ENCODE measurements at places on chromosomes 7 and 10.

DNA sequence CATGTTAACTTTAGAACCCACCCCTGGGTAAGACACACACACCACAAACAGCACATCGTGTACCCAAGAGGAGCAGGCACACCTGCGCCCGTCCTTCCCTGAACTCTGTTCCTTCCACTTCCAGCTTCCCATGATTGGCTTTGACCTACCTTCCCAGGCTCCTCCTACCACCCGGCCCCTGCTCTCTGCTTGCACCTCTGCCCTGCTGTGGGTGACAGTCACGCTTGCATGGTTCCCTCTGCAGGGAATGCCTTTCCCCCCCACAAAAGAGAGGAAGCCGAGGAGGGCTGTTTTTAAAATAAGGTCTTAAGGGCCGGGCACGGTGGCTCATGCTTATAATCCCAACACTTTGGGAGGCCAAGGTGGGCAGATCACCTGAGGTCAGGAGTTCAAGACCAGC, 16.4 kb downstream of the SFXN4 start:
- DNase-seq: no peak

DNA sequence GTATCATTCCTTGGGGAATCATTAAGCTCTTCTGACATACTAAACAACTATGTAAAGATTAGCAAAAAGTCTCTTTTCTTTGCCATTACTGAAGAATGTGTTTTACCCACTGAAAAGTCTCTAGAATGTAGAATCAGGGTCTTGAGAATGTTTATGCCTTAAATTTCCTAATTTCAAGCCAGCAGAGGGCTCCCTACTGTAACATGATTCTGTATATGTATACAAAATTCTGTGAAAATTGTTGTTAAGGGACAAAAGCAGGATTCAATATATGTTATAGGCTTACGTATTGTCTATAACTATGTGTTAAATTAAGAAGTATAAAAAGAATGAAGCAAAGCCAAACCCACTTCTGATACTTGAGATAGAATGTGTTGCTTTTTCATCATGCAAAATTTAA, 296.9 kb upstream of the DGKB start:
- no peak for DNase-seq

DNA sequence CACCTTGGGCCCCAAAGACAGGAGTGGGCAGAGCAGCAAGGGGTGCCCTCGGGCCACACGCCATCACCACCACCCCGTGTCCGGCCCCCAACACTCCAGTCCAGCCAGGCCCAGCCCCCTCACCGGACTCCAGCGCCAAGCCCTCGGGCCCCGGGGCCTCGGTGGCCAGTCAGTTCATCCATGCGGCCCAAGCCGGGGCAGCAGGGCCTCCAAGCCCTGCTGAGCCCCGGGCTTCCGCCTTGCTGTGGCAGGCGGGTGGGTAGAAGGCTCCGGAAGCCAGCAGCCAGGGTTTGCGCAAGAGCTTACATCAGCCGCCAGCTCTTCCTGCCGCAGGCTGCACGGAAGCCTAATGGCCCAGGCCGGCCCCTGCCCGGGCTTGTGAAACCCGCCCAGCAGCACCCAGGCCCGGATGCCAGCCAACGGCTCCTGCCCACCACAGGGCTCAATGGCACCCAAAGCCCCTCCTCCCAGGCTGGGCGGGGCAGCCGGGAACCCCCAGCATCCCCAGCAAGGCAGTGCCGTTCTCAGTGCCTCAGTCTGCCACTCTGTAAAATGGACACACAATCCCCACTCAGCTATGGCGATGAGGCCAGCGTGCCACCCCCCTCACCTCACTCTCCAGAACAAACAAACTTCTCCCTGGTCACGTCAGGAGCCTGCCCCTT, 26.5 kb downstream of the TNRC18 start:
- peak; percentile 77 for DNase-seq

DNA sequence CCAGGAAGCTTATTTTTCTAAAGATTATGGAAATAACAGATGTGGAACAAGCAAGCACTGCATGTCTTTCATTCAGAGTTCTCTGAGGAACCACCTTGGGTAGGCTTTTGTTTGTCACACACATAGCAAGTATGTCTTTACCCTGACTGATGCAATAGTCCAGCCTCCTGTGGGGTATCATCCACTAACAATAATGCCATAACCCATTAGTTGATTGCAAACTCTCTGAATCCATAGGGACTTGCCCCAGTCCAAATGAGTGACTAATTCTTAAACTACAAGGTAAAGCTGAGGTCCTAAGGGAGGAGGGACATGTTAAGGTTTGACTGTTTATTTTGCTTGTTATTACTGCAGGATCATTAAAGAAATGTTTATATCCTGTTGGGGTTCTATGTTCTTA, 151.4 kb upstream of the PRPS1L1 start:
- no peak for DNase-seq

DNA sequence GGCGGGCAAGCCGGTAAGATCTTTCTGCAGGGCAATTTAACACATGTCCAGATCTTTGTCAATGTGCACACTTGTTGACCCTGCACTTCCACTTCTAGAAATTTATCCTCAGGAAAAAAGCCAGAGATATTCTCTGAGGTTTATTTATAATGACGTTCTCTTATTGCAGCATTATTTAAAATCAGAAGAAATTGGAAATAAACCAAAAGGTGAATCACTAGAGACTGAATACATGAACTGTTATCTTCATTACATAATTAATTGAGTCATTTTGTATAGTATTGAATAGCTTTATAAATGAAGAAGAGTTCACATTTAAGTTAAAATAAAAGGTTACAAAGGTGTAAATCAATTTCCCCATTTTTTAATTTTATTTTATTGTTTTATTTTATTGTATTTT, 16.3 kb upstream of the SAR1A start:
- no peak for DNase-seq

DNA sequence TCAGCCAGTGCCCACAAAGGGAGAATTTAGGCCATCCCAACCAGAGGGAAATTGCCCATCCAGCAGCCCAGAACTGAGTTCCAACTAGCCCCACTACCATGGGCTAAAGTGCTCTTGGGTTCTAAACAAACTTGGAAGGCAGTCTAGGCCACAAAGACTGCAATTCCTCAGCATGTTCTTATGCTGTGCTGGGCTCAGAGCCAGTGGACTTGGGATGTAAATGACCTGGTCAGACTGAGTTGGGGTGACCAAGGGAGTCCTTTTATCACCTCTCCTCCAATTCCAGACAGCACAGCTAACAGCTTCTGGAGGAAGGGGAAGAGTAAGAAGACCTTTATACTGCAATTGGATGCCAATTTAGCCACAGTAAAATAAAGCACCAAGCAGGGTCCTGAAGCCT, 607.2 kb upstream of the KCND2 start:
- no peak for DNase-seq

DNA sequence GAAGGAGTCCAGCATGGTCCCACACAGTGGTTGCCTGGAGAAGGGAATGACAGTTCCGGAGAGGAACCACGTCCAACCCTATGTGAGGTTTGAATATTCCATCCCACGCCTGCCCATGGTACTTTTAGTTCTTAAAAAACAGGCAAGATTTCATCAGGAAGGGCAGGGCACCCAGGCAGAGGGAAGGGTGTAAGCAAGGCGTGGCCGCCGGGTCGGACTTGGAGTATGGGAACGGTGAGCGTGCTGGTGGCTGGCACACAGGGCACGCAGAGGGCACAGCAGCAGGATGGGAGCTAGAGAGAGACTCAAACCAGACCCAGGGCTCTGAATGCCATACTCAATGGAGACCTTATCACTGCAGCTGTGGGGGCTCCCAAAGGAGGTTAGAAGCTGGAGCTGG, 34.3 kb downstream of the FAM53B start:
- DNase-seq: no peak

DNA sequence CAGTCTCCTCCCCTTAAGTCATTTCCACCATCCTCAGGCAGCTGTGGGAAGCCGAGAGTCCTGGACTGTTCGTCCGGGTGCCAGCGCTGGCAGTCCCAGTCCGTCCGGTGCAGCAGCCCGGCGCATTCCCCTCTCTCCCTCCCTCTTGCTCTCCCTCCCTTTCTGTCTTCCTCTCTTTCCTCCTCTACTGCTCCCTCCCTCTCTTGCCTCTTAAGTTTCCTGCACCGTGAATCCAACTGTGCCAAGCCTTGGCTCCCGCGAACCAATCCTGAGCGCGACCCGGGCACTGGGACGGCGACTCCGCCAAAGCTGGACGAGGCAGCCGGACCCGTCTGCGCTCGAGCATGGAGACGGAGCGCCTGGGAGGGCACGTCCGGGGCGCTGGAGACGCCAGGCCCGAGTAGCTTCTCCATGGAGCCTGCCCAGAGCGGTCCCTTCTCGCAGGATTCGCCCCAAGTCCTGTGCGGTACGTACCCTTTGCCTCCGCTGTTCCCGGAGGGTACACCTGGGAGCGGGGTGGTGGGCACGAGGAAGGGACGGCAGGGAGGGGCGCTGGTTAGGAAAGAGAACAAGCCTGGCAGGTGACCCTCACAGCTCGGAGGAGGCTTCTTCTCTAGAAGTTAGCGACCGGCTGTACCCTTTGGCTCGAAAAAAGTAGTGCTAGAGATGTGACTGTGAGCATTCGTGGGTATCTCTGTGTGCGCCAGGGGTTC, 1.0 kb downstream of the NXPH1 start:
- no peak for DNase-seq

DNA sequence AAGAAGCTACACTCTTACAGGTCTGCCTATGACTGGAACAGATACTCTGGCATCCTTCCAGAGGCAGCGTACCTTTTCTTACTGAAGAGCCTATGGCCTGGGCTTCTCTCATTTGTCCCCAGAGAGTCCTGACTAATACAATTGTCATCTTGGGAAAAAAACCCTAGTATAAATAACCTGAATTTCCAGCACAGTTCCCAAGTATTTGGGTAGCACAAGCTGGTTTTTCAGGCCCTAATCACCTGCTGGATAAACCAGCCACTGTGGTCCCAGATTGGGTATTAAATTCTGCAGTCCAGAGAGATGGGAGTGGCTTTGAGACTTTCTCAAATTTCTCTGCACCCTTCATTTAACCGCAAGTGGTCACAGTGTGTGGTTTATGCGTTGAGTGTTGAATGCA, 186.8 kb upstream of the NEBL start:
- no peak for DNase-seq

DNA sequence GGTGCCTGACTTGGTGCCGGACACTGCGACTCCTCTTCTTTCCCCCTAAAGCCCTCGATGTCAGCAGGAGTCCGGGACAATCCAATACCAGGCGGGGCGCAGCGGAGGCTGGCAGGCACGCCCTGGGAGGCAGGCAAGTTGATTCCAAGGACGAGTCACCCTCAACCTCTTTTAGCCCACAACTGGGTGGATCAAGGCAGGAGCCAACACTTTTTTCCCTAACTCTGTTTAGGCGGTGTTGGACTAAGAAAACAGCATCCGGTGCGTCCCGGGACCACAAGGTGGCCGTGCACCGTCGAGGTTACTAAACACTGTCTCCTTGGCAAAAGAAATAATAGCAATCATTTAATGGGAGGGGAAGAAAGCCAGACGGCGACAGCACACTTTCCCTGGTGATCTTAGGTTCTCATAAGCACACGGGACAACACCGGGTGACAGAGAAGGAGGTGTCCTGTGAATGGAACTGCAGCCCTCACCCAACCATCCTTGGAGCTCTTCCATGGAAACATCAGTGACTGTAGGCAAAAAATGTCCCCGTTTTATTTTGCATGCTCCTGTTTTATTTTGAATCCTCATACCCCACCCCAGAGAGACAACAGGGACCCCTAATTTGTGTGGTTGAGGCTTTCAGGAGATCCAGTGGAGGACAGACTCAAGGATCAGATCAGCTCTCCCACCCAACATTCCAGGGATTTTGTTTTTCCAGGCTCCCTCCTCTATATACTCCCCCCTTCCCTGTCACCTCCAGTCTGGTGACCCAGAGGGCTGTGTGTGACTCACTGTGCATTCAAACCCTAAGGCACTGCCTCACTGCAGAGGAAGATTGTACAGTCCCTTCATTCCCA, 1.3 kb upstream of the CALCR start:
- DNase-seq: no peak

GRCh38 chr7:26580711-26581110, 283.7 kb downstream of the SKAP2 start:
- DNase-seq: no peak

GRCh38 chr10:26503911-26504310, 65.8 kb downstream of the APBB1IP start:
- DNase-seq: no peak

- no peak for DNase-seq
Measured at GRCh38 chr7:43700646-43701499, 28.4 kb downstream of the COA1 start.

DNA sequence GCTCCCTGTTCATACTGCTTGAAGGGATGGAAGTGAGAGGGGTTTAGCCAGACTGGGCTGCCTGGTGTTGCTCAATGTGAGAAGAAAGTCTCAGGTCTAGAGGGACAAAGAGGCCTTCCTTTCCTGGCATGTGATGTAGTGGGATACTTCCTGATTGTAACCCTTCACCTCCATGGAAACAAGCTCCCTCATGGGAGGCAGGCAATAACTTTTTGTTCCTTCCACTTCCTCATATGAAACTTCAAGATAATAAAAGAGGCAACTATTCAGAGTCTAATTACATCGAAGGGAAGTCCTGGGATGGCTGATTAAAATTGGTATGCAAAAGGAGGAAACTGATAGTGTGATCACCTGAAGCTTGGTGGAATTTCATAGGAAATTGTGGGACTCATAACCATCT, 84.1 kb upstream of the ETV1 start:
- no peak for DNase-seq

GRCh38 chr7:104106108-104106905, 101.5 kb downstream of the ORC5 start:
- no peak for DNase-seq

DNA sequence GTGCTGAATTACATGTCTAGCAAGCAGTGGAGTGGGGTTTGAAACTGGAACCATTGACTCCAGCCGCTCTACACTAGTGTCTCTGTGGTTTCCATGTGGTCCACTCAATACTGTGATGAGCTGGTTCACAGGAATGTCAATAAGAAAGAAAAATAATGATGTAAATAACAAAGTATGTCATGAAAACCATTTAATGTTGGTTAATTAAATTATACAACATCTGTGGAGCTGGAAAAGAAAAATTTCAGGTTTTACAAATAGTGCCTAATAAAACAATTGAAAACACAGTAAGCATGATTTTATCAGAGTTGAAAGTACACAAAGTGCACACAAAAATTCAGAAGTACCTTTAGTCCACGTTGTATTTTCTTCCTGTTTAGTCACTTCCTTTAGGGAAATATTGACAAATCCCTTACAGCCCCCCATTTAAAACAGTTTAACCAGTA, 28.7 kb upstream of the NAMPT start:
- no peak for DNase-seq

GRCh38 chr7:43568529-43568928, 14.4 kb upstream of the STK17A start:
- no peak for DNase-seq

- DNase-seq: no peak
Measured at GRCh38 chr10:87973635-87974034, 110.2 kb downstream of the PTEN start.

DNA sequence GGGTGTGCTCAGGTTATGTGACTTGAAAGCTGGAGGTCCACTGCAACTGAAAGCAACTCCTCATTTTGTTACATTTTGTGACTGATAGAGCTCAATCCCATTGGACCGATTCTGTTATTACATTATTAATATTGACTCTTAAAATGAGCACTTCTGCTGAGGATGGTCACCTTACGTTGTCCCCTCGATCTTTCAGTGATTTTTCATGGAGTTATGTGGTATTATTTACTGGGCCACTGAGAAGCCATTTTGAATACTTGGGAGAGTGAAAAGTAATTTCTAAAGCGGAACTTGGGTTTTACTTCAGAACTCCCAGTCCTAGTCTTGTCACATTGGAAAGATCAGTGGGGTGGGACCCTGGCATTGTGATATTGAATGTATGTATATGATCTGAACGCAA, 96.3 kb upstream of the FAM180A start:
- DNase-seq: no peak
